ENCODE measurements at places on chromosomes 1 and 21.

- DNase-seq: no peak
Observed at GRCh38 chr21:44527983-44528633, 11.9 kb downstream of the KRTAP10-1 start.

GRCh38 chr21:42438316-42439205 is 34.9 kb downstream of the UBASH3A start:
- DNase-seq: no peak

DNA sequence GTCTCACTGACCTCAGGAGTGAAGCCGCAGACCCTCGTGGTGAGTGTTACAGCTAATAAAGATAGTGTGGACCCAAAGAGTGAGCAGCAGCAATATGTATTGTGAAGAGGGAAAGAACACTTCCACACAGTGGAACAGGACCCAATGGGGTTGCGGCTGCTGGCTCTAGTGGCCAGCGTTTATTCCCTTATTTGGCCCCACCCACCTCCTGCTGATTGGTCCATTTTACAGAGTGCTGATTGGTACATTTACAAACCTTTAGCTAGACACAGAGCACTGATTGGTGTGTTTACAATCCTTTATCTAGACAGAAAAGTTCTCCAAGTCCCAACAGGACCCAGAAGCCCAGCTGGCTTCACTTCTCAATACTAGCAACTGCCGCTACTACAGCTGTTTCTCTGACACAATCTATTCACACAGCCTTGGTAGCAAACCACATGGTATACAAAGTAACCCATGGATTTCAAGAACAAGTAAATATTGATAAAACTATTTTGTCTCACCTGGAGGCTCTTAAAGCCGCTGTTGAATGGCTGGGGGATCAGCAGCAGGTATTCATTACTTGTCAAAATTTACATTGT is 25.3 kb upstream of the ITLN1 start:
- no peak for DNase-seq

GRCh38 chr1:53878492-53879105 is 11.0 kb downstream of the YIPF1 start:
- no peak for DNase-seq

DNA sequence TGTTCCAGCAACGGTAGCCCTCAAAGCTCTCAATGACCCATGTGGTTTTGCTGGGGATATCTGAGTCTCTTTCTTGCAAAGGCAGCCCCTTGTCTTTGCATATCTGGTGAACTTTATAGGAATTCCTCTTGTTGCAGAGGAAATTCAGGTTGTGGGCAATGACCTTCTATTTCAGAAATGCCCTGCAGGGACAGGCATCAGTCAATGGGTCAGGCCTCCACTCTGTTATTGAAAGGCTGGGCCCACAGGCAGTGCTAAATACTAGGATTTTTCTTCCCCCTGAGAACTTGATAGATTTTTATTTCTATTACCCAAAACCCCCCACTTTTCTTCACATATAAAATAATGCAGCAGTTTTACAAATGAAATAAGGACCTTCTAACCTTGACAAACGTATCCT is 131.1 kb downstream of the TNR start:
- no peak for DNase-seq

DNA sequence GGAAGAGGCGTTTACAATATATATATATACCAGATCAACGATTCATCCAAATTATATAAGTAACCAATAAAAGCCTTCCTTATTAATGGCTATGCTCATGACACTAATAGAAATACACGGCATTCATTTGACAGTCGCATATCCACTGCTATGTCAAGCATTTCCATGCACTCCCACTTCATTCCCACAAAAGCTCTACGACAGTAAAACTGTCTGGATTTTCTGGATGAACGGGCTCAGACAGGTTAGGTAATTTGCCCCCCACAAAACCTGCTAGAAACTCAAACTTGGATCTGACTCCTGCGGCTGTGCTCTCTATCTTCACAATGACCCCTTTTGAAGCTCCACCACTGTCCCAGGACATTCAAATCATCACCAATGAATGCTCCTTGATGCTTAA is 11.4 kb downstream of the DNAJC11 start:
- DNase-seq: no peak

DNA sequence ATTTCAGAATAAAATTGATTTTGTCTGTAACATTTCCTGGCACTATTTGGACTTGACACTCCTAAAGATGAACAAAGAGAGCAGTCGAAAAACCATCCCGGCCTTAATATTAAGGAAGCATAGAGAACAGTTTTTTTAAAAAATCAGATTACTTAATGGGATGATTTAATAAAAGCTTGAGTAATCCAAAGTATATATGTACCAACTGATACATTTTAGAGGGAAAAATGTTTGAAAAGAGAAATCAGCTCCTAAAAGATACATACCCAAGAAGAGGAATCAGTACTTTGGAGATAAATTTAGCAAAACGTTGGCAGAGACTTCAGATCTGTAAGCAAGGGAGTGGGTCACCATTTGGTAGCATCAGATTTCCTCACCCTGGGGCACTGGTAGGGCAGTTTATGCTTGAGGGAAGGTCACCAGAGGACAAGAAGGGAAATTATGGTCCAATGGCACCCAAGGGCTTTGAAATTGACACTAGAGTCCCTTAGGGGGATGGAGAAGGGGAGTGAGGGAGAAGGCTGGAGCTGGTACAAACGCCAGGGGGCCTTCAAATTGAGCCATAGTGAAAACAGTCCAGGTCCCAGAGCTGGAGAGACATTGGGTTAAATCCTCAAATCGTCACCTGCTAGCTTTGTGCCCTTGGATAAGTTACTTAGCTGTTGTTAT is 5.9 kb downstream of the SLAMF7 start:
- no peak for DNase-seq

- DNase-seq: no peak
Observed at GRCh38 chr1:169507413-169507812, 21.7 kb upstream of the SLC19A2 start.

DNA sequence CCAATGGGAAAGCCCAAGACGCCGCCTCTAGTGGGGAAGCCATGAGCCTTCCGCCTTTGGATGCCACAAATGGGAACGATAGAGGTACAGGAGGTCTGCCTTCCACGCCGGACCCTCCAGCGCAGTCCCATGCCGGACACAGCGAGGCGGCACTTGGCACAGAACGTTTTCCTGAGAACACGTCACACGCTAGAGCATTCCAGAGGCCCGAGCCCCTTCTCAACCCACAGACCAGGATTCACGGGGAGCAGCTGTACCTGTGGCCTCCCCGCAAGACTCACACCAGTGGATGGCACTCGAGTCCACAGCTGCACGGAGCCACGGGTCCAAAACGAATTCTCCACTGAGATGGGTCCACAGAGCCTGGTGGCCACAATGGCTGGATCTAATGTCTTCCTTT is 31.5 kb upstream of the RIPK4 start:
- DNase-seq: no peak

- peak; percentile 23 for DNase-seq
Observed at GRCh38 chr1:184664042-184664660, 90.5 kb downstream of the EDEM3 start.

DNA sequence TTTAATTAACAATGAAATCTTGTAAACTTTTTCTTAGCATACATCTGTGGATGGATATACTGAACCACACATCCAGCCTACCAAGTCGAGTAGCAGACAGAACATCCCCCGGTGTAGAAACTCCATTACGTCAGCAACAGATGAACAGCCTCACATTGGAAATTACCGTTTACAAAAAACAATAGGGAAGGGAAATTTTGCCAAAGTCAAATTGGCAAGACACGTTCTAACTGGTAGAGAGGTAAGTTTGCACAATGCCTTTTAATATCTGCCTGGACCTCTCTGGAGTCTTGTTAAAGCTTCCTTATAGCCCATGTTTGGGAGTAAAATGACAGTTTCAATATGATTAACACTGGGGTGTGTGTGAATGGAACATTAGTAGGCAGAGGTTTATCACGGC is 51.4 kb downstream of the MARK1 start:
- DNase-seq: no peak

DNA sequence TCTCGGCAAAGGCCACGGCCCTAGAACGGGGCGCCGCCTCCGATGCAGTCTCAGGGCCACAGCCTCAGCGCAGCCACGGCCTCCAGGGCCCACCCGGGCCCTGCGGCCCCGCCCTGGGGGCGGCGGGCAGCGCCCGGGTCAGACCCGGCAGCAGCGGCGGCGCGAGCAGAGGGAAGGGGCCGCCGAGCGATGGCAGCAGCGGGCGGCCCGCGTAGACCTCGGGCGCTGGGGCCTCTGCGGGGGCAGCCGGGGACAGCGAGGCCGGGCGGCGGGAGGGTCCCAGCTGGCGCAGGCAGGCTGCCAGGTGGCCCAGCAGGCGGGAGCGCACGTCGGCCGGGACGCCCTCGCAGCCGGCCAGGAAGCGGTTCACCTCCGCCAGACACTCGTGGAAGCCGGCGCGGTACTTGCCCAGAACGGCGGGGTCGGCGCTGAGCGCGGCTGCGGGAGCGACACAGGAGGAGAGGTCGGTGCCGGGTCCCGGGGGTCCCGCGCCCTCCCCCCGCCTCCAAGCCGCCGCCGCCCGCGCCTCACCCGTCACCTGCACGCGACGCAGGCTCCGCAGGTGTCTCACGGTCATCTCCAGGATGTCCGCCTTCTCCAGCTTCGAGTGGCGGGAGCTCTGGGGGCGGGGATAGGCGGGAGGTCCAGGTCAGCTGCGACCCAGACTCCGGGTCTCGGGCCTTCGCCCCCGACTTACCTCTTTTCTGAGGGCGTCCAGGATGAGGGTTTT is 737 bp downstream of the HES4 start:
- DNase-seq: no peak

- no peak for DNase-seq
Observed at GRCh38 chr1:15248216-15248615, 1.2 kb downstream of the FHAD1 start.

DNA sequence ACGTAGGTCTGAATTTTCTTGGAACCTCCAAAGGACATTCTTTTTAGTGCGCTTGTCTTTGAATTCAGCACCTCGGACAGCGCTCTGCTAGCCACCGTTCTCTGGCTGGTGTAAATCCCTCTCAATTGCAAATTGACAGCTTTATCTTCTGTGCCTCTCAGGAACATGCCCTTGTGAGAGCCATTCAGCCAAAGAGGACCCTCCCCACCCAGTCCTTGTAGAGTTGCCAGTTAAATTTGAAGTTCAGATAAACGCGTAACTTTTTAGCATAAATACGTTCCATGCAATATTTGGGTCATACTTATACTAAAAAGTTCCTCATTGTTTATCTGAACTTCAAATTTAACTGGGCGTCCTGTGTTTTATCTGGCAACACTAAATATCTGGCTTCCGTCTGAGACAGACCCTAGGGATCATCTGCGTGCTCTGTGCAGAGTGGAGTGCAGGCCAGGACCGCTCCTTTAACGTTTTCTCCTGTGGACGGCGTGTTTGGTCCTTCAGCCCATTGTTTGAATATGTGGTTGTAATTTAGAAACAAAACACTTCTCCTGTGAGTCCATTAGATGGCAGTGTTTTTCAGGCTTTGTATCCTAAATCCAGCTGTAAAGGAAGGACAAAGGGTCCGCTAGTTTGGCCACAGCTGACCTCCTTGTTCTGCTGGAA is 7.0 kb downstream of the KCNAB2 start:
- DNase-seq: peak; percentile 37

- peak; percentile 37 for DNase-seq
Observed at GRCh38 chr1:19312782-19313635, 883 bp downstream of the SLC66A1 start.

DNA sequence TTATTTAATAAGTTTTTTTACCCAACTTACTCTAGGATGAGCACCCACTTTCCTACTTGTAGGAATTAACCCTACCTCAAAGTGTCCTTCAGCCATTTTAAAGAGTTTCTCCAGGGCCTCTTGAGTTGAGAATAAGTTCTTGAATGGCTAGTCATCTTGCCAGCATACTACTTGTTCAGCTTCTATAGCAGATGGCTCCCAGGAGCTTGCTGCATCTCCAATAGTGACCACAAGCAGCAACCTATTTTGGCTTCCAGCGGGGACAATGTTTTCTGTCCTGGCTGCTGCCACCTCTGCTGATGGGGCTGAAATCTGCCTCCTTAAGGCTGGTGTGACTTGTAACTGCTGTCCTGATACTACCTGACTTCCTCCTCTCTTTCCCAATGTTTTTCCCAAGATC is 20.8 kb upstream of the PIK3R3 start:
- DNase-seq: no peak

Measured in stimulated activated CD4-positive, alpha-beta T cell treated with anti-CD3 and anti-CD28 coated beads, Interleukin-4, amount 100 ng/mL, for 24 hours (primary cell).